NCI-H345 (cell line): ENCODE measurements at places on chromosomes 16 and 17.

GRCh38 chr17:78131172-78132083, 857 bp downstream of the TMC8 start:
- peak; percentile 48 for DNase-seq

GRCh38 chr16:17002565-17002964, 468.2 kb downstream of the XYLT1 start:
- DNase-seq, result no peak

- DNase-seq, result no peak
These were observed 11.9 kb upstream of the DNASE1 start for GRCh38 chr16:3642397-3643094.

DNA sequence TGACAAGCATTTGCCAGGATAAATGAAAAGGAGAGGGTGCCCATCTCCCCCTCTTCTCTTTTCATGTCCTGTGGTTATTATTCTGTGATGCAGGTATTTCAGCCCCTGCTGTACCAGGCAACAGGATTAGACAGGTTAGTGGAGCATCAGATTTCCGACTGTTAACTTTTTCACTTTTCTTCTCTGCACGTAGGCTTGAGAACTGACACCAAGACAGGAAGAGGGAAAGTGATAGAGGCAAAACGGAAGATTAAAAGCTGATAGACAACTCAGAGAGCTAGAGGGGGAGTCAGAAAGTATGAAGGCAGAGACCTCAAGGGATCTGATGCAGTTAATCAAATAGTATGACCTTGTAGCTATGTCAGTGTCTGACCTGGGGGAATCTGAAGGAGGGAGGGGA, 132.8 kb downstream of the SOX9 start:
- no peak for DNase-seq

DNA sequence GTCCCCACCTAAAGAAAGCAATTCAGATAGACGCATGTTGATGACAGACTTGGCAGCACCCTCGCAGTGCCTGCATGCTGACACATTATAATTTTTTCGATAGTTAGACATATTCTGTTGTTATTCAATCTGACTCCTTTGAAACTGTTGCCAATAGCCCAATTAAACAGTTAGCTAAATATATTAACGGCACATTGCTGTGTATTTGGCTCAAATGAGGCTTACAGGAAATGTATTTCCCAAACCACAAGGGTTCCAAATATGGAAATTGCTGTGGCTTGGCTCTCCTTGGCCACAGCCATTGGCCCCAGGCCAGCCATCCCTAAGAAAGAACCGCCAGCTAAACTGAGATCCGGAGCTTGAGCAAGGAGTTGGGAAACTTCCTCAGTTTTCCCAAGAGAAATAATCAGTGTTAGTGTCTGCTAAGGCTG, 31.1 kb downstream of the C16orf82 start:
- no peak for DNase-seq

DNA sequence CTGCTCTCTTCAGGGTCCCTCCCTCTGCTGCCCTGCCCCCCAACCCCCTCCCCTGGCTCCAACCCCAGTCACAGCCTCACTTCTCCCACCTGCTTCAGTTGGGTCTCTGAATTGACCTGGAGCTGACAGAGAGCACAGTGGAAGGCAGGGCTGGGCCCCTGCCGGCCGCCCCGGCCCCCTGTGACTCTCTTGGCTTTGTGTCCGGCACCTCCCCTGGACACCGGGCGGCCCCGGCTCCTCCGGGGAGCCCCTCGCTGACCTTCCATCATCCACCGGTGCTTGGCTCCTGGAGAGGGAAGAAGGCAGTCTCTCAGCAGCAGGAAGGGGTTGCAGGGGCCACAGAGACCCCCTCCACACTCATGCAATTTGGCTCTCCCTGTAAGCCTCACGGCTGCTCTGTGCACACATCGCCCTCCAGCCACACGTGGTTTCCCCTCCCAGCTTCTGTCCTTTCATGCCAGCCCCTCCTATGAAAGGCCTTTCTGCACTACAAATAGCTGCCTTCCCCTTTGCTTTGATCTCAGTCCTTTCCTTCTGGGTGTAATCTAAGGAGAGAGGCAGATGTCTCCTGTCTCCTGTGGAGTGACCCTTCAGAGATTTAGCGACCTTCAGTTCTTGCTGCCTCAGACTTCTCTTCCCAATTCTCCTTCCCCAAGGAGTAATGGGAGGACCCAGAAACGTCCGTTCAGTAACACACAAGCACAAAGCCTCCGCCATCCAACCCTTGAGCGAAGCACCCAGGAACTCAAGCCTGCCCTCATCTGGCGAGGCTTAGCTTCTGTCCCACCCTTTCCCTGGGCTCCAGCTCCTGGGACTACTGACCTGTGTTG, 8.3 kb downstream of the NKIRAS2 start:
- DNase-seq, result no peak

DNA sequence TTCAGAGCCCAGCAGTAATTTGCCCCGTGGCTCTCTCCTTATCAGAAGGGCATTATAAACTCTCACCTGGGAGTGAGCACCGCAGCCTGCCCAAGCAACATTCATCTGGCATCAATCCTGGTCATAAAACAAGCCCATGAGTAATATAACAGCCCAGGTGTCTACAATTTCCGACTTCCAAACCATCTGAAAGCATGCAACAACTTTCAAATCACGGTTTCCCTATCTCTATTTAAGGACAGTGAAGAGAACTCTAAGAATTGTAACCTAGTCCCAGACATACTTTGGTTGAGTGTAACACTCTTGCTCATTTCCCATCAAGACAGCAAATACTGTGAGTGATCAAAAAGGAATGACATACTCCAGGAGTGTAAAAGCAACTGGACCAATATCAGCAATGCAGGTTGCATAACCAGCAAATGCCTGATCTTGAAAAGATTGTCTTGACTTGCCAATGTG, 487.4 kb upstream of the SOX9 start:
- no peak for DNase-seq
